ENCODE measurements at places on chromosomes 6 and 20.

GRCh38 chr20:25062841-25063240 lies 4.9 kb upstream of the ACSS1 start:
- no peak for DNase-seq

DNA sequence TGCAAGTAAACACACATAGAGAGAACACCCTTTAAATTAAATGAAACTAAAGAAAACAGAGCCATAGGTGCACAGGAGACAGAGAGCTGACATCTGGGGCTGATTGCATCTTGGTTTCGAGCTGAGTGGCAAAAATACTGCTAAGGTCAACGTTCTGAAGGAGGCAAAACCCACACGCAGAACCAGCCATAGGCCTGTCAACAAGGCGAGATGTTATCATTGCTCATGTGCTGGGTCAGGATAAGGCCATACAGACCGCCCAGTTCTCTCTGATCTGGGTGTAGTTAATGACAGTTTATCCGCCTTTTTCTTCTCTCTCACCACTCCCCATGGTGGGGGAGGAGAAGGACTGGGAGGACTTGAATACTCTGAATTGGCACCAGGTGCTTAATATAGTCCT lies 4.5 kb upstream of the FAM110A start:
- no peak for DNase-seq

DNA sequence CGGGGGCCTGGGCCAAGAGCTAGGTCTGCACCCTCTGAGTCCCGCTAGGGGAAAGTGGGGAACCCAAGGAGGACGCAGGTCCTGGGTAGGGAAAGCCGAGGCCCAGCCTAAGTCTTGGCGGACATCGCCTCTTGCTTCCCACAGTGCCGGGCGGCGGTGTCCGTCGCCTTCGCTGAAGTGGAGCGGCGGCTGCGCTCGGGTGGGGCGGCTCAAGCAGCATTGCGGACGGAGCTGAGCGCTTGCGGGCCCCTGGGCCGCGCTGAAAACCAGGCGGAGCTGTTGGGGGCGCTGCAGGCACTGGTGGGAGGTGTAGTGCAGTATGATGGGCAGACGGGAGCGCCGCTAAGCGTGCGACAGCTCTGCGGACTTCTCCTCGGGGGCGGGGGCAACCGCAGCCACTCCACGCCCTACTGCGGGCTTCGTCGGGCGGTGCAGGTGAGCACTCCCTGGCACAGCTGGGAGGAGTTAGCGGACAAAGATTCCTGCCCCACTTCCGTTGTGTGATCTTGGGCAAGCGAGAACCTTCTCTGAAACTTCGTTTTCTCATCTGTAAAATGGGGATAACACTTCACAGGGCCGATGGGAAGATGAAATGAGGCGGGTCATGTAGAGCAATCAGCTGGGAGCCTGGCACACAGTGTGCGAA lies 4.2 kb downstream of the PRSS16 start:
- DNase-seq: peak; percentile 83

- DNase-seq: no peak
These were observed 9.4 kb upstream of the GATA5 start for GRCh38 chr20:62485062-62485700.

DNA sequence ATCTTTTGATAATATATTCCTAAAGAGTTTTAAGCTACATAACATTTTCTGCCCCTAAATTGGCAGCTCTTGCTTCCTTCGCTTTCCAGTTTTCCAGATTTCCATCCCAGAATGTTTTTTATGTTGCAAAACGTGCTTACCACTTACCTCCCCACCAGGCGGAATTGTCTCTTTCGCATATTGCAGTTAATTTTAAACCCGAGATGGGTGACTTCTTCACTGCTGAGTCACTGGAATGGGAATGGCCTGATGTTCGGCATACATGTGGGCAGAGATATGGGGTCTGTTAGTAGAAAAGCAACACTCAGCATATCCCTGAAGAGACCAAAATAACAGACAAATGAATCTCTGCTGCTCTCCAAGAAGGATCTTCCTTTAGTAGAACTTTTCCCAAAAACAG lies 491.2 kb downstream of the PREX1 start:
- DNase-seq: no peak

GRCh38 chr6:16103722-16104121 lies 25.2 kb upstream of the MYLIP start:
- no peak for DNase-seq

DNA sequence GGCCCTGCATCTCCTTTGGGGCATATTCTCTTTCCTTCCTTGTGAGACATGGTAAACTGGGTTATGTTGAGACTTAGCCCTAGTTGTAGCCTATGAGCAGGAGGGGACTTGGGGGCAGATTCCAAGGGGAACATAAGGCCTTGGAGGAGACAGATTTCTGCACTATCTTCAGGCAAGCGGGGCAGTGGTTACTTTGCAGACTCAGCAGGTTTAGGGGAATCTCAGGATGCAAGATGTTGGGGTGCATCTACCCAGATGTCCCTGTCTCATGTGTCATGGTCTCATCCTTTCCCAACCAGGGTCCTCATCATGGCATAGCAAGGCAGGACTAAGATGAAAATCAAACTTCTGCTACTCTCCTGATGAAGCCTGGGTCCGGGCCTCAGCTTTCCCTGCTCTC lies 58.6 kb upstream of the PTPRT start:
- DNase-seq: no peak

DNA sequence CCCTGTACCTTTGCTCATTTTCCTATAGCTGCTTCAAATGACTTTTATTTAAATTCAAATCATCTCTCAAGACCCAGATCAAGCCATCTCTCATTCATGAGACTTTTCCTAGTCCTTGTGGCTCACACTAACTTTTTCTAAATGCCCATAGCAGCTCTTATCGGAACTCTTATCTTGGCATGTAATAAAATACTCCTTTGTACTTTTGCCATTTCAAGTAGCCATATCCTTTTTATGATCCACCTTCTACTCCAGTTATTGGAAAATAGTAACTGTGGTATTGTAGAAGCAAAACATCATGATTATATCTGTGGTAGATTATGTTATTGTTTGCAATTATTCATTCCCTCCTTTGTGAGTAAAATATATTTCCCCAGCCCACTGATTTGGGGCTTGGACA lies 37.6 kb upstream of the FILIP1 start:
- no peak for DNase-seq

DNA sequence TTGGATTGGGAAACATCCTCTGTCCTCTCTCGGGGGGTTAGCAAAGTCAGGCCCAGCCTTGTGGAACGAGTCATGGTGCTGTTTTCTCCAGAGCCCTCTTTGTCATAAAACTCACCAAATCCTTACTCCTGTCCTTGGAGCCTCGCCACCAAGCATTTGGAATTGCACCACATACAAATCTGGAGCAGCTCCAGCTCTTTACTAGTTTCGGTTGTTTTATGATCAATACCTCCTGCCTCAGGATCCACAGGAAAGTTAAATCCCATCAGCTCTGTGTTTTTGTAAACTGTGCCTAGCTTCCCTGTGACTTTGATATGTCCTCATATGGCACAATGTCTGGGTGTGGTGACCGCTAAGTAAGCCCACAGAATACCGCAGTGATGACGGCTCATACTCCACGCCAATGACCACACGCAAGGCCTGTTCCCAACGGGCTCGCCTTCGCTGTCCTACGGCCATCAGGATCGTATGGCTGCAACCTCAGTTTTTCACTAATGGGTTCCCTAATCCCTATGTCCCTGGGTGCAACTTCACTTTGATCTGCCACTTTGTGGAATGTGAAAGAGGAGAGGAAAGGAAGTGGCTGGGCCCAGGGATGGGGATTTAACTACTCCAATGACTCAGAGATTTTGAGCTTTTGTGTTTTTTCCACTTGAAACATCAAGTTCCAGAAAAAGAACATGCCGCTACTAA lies 111.3 kb upstream of the FOXQ1 start:
- no peak for DNase-seq

GRCh38 chr20:59670786-59671492 lies 66.6 kb downstream of the PHACTR3 start:
- DNase-seq: no peak

DNA sequence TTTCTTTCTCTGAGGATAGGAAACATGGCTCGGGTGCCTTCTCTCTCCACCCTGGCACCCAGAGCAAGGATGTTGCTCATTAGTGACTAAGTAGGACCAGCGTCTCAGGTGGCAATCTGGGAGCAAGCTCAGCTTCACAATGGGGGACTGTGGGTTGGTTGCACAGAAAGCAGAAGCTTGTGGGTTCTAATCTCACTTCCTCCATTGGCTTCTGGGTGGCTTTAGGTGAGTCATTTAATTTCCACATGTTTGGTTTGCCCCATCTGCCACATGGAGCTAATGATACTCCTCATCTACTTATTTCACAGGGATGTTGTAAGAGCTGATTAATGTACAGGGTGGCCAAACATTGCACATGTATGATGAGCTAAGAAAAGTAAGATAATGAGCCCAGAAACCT lies 54.8 kb upstream of the AKIRIN2 start:
- DNase-seq: peak; percentile 62

DNA sequence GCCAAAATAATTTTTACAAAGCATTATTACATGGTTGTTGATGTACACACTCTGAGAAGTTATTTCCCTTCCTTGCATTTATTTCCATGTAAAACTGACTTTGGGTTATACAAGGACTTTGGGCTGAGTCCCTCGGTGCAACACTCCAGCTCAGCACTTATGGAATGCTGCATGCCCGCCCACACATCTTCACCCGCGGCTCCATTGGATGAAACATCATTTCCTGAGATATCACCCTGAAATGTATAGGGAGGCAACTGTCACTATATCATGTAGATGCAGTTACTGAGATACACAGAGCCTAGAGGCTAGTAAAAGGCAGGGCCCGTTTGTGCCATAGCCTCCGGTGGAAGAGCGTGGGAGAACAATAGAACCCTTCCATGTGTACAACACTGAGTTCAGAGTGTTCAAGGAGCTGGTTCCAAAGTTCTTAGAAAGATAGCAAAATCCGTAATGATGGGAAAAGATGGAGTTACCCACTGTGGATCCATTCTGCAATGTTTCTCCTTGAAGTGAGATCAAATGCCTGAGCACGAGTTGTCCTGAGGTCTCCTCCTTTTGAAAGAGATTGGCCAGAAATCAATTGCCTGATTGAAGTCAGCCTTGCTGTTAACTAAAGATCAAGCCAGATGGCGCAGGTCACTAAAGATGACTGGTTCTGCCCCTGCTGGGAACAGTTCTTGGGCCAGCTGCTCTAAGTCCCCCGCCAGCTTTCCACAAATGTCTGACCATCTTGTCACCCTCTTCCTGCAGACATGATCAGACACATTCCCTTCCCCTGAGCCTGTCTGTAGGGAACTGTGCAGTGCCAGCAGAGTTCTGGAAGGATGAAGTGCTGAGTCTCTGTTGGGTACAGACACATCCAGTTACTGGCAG lies 100.9 kb upstream of the IYD start:
- DNase-seq: no peak

DNA sequence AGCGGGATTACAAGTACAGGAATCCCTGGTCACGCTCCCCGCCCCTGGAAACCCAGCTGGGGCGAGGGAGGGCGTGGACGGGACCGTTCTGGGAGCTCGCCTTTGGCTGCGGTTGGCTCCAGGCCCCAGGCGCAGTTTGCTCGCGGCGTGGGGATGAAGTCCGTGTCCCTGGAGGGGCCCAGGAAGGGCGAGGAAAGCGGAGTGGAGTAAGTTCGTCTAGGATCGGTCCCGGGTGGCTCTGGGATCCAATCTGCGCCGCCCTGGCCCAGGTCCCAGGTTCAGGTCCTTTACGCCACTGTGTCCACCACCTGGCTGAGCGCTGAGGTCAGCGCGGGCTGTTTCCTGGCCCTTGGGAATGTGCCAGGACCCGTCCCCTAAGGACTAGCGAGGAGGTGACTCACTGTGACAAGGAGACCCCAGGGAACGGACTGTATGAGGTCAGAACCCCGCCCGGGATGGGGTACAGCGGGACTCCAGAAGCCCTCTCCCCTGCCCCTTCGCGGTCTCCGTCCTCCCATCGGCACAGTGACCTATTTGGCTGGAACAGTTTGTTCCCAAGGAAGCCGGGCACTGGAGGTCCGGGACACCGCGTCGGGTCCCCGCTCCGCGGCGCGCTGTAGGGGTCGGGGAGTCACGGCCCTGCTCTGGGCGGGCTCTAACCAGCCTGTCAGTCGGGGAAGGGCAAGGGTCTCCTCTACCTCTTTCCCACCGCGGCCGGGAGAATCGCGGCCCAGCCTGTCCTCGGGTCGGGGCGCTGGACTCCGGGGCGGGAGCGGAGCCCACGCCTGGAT lies 724 bp downstream of the CDKN1A start:
- DNase-seq: peak; percentile 44

DNA sequence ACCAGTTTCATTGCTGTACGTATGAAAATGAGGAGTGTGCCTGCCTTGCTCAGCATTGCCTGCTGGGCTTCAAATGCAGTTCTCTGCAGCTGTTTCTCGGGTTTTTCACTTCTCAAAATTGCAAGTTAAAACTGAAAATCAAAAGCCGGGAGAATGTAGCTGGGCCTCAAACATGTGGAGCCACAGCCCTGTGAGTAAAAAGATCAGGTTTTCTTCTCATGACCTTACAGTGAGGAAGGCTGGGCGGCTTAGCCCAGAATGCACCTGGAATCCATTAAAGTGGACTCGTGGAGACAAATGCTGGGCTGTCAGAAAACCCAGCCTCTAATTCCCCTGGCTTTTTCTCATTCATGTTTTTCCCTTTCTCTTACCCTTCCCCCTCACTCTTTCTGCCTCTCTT lies 34.4 kb downstream of the DSE start:
- no peak for DNase-seq

- no peak for DNase-seq
These were observed 5.4 kb upstream of the PRDM1 start for GRCh38 chr6:106080763-106081095.

DNA sequence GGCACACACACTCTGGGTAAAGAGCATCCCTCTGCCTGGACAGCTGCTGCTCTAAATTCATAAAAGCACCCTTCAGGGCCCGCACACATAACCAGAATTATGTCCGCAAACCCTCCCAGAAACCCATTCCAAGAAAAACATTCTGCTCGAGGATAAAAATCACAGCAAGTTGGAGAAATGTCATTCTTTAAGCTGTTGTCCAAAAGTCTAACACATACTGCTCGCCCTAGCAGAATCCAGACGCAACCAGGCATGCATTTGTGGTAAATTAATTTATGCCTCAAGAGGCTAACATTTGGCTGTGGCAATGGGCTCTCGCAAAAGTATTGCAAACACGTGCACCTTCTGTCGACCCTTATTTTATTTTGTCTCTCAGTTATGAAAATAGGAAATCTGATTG lies 116.1 kb upstream of the INSM1 start:
- no peak for DNase-seq

- peak; percentile 16 for DNase-seq
These were observed 50.7 kb downstream of the MRPL14 start for GRCh38 chr6:44076356-44077213.

Measured in stimulated activated CD4-positive, alpha-beta T cell treated with anti-CD3 and anti-CD28 coated beads, Interleukin-15, amount 100 ng/mL, for 24 hours (primary cell).